IPS DF 6.9 (cell line): ENCODE measurements at places on chromosomes 2 and 18.

DNA sequence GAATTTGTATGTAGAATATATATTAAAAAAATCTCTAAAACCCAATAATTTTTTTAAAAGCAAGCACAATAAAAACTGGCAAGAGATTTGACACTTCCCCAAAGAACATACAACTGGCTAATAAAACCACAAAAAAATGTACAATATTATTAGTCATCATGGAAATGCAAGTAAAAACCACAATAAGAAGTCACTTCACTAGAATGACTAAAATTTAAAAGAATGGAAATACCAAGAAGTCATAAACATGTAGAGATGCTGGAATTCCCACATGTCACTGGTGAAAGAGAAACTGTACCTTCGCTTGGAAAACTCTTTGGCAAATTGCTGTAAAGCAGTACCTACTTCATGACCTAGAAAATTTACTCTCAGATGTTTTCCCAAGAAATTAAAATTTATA, 43.4 kb upstream of the KYNU start:
- no peaks in the 10 kb centered on the region for H3K36me3 ChIP-seq
- H3K27ac ChIP-seq: no peak overlapping the region
- no peaks in the 10 kb centered on the region for H3K27me3 ChIP-seq
- DNase-seq: no peak

GRCh38 chr18:56662902-56663301, 11.7 kb downstream of the WDR7 start:
- H3K36me3 ChIP-seq: no peaks in the 10 kb centered on the region
- H3K27me3 ChIP-seq: no peaks in the 10 kb centered on the region
- no peak overlapping the region for H3K27ac ChIP-seq
- no peak overlapping the region for H3K4me3 ChIP-seq

GRCh38 chr2:191612496-191612895, 65.4 kb upstream of the NABP1 start:
- DNase-seq: no peak
- H3K4me3 ChIP-seq: no peak overlapping the region
- no peaks in the 10 kb centered on the region for H3K27me3 ChIP-seq
- H3K27ac ChIP-seq: no peak overlapping the region

DNA sequence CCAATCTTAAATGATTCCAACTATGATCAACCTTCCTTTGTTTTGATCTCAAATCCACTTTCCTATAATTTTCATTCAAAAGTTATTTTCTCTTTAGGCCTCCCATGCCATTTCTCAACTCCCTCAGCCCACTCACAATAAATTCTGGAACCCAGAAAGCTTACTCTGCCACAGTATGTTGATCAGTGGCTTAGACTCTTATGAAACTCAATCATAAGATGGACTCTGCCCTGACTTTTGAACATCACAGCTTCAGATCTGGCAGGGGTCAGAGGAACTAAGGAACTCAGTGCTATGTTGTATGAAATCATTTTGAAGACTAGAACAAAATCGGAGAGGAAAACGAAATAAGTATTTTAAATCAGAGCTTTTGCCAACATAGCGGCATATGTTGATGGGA, 59.8 kb upstream of the LGALSL start:
- H3K4me1 ChIP-seq: no peaks in the 10 kb centered on the region
- H3K27me3 ChIP-seq: no peaks in the 10 kb centered on the region
- no peak overlapping the region for H3K27ac ChIP-seq
- no peaks in the 10 kb centered on the region for H3K36me3 ChIP-seq
- H3K4me3 ChIP-seq: no peak overlapping the region

GRCh38 chr2:150866431-150866830, 379.0 kb upstream of the RND3 start:
- no peaks in the 10 kb centered on the region for H3K27me3 ChIP-seq
- no peak overlapping the region for H3K27ac ChIP-seq
- no peak overlapping the region for H3K4me3 ChIP-seq

DNA sequence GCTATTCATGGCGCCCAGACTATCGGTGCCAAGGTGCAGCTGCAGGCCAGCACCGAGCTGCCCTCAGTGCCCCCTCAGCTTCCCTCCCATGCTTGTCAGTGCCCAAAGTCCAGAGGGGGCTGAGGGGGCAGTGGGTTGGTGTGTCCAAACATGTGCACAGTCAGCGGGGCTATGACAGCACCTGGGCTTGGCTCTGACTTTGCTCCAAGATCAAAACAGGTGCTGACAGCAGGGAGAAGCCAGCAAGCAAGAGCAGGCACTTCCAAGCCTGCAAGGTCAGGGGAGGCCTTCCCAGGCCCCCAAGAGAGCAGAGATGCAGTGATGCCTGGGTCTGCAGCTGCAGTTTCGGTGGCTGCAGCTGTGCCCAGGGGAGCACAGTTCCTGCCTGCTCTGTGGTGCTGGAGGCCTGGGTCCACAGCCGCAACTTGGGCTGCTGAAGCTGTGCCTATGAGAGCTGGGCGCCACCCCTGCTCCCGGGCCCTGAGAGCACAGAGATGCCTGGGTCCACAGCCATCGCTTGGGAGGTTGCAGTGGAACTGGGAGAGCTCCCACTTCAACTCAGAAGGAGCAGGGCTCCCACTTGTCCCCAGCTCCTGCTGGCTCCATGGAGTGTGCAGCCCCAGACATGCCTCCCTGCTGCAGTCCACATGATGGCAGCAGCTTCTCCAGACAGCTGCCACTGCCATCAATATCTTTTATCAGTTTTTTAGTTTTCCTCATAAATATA, 775.3 kb upstream of the POU3F3 start:
- no peak overlapping the region for H3K27ac ChIP-seq
- no peak overlapping the region for H3K4me3 ChIP-seq
- no peaks in the 10 kb centered on the region for H3K27me3 ChIP-seq
- no peak for DNase-seq
- no peaks in the 10 kb centered on the region for H3K4me1 ChIP-seq
- no peaks in the 10 kb centered on the region for H3K36me3 ChIP-seq

- no peak for DNase-seq
- no peaks in the 10 kb centered on the region for H3K27me3 ChIP-seq
- H3K4me1 ChIP-seq: peaks cover 4% of the 10 kb centered on the region
- H3K36me3 ChIP-seq: no peaks in the 10 kb centered on the region
- no peak overlapping the region for H3K4me3 ChIP-seq
Measured at GRCh38 chr2:207071820-207072219, 93.9 kb downstream of the KLF7 start.

GRCh38 chr18:8413751-8414150, 195.5 kb upstream of the RAB12 start:
- H3K4me3 ChIP-seq: no peak overlapping the region
- H3K27ac ChIP-seq: no peak overlapping the region
- DNase-seq: no peak
- no peaks in the 10 kb centered on the region for H3K27me3 ChIP-seq
- H3K36me3 ChIP-seq: no peaks in the 10 kb centered on the region
- H3K4me1 ChIP-seq: no peaks in the 10 kb centered on the region

DNA sequence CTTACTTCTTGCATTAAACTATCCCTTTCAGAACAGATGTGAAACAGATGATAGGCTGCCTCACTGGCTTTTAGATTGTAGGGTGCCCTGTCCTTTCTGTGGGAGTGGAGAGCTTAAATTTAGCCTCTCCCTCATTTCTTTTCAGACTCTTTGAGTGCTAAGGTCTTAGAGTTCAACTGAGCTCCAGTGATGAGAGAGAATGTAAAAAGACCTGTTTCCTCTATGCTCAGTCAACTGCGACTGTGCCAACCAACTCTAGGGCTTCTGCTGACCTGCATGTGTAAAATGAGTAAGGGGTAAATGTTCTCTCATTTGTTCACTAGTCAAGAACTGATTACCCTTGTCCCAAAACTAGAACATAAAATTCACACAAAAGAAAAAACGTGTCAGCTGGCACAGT, 104.8 kb upstream of the TGFA start:
- H3K27ac ChIP-seq: no peak overlapping the region
- no peak for DNase-seq
- H3K27me3 ChIP-seq: no peaks in the 10 kb centered on the region; the same call in 1 of the 2 replicates
- peaks cover 9% of the 10 kb centered on the region; the same call in 1 of the 2 replicates for H3K36me3 ChIP-seq
- no peak overlapping the region for H3K4me3 ChIP-seq
- no peaks in the 10 kb centered on the region for H3K4me1 ChIP-seq

DNA sequence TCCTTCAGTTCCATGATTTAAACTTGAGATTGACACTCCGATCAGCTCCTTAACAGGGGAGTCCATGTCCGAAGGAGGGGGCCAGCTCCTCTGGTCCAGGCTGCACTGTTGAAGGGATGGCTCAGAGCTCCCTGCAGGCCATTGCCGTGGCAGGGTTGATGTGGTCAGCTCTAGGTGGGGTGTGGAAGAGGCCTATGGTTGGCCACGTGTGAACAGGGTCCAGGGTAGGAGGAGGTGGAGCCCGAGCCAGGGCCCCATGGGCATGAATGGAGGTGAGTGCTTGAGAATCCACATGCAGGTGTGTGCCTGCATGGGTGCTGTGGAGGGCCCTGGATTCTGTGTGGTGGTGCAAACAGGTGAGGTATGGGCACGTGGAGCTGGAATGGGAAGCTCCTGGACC, 1.1 kb downstream of the SPEG start:
- H3K4me3 ChIP-seq: no peak overlapping the region
- H3K27ac ChIP-seq: no peak overlapping the region
- H3K4me1 ChIP-seq: 0 out of 2 replicates have a peak, but pooled peaks cover under 1% of the 10 kb centered on the region
- no peak for DNase-seq
- no peaks in the 10 kb centered on the region for H3K27me3 ChIP-seq

DNA sequence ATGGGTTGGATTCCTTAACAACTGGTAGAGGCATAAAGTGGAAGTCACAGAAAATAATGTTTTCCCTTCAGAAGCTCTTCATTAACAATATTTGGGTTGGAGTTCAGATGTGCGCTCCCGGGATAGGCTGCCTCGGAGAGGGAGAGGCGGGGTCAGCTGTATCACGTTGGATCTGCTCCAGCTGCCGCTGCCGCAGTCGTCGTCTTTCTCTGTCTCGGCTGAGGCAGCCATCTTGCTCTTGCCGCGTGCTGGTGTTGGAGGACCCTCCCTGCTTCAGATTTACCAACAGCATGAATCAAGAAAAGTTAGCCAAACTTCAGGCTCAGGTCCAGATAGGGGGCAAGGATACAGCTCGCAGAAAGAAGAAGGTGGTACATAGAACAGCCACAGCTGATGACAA, 35.1 kb downstream of the TANC1 start:
- no peaks in the 10 kb centered on the region for H3K27me3 ChIP-seq
- H3K4me3 ChIP-seq: no peak overlapping the region
- H3K27ac ChIP-seq: no peak overlapping the region
- H3K4me1 ChIP-seq: no peaks in the 10 kb centered on the region
- no peak for DNase-seq
- H3K36me3 ChIP-seq: no peaks in the 10 kb centered on the region

GRCh38 chr18:22177327-22177871, 8.0 kb downstream of the GATA6 start:
- no peaks in the 10 kb centered on the region; the same call in 1 of the 2 replicates for H3K4me1 ChIP-seq
- H3K36me3 ChIP-seq: no peaks in the 10 kb centered on the region
- no peak overlapping the region for H3K4me3 ChIP-seq
- H3K27me3 ChIP-seq: peaks cover 60% of the 10 kb centered on the region
- no peak for DNase-seq
- H3K27ac ChIP-seq: no peak overlapping the region

DNA sequence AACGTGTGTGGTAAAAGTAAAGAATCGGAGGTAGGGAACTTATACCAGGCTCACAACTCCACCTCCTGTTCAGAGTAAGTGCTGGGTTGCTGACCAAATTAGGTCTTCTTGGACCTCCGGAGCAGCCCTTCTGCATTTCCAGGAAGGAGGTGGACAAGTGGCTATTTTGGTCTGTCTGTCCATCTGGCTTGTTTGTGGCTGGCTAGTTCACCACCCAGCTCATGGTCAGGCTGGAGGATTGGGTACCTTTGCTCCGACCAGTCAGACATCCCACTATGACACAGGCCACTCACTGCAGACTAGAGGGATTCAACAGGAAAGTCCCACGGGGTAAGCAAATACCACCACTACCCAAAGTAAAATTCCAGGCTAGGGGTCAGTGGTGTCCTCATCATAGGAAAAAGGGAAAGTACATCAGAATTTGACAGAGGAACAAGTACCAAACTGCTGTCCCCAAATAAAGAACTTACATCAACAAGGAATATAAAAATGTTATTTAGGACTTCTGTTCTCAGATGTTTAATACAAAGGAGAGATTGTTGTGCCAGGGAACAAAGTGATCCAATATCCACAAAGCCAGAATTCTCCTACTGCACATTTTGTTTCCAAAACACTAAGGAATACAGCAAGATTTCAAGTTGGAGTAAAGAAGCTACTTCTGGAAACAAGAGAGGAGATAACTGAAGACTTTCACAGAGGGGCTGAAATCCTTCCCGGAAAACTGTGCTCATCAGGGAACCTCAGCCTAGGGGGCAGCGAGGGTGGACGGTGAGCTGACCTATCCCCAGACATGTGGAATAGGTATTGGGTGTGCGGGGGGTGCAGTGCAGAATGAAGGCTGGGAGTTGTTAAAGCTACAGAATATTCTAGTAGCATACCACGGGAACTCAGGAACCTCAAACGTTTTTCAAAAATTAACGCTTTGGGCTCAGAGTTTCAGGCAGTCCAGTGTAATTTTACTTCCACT, 56.9 kb downstream of the BCL2 start:
- H3K27me3 ChIP-seq: no peaks in the 10 kb centered on the region
- H3K36me3 ChIP-seq: no peaks in the 10 kb centered on the region
- DNase-seq: no peak
- no peaks in the 10 kb centered on the region for H3K4me1 ChIP-seq
- H3K4me3 ChIP-seq: no peak overlapping the region
- H3K27ac ChIP-seq: no peak overlapping the region

DNA sequence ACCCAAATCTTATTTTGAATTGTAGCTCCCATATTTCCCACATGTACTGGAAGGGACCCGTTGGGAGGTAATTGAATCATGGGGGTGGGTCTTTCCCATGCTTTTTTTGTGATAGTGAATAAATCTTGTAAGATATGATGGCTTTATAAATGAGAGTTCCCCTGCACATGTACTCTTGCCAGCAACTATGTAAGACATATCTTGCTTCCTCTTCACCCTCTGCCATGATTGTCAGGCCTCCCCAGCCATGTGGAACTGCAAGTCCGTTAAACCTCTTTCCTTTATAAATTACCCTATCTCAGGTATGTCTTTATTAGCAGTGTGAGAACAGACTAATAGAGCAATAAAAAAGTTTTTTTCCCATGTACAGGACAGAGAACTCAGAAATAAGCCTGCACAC, 468.4 kb upstream of the SPHKAP start:
- no peaks in the 10 kb centered on the region for H3K27me3 ChIP-seq
- no peaks in the 10 kb centered on the region for H3K36me3 ChIP-seq
- H3K4me1 ChIP-seq: no peaks in the 10 kb centered on the region
- H3K4me3 ChIP-seq: no peak overlapping the region
- no peak overlapping the region for H3K27ac ChIP-seq

DNA sequence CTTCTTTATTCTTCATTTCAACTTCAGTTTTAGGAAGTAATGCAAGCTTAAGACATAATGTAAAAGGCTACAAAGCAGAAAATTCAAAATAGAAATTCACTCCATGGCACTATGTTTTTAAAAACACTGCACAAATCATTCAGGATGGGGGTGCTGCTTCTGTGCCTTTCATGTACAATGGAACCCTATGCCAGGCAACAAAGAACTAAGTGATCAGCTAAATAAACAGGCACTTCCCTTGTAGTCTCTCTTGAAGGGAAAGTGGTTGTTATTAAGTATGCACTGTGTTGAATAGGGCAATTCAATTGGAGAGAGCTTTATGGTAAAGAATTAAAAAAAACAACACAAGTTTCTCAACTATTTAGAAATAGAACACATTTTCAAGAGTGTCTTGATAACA, 10.9 kb upstream of the ERBB4 start:
- no peaks in the 10 kb centered on the region for H3K4me1 ChIP-seq
- H3K4me3 ChIP-seq: no peak overlapping the region
- no peak overlapping the region for H3K27ac ChIP-seq

GRCh38 chr2:2482851-2483250, 151.8 kb upstream of the MYT1L start:
- H3K27me3 ChIP-seq: no peaks in the 10 kb centered on the region
- DNase-seq: no peak
- H3K4me3 ChIP-seq: no peak overlapping the region

GRCh38 chr2:172208791-172209325, 106.2 kb upstream of the DLX2 start:
- no peaks in the 10 kb centered on the region for H3K27me3 ChIP-seq
- no peaks in the 10 kb centered on the region for H3K36me3 ChIP-seq
- H3K4me1 ChIP-seq: no peaks in the 10 kb centered on the region; the same call in 1 of the 2 replicates
- no peak overlapping the region for H3K27ac ChIP-seq
